ENCODE measurements at places on chromosomes 4 and X.

GRCh38 chr4:155489271-155489670 lies 112.5 kb upstream of the MAP9 start:
- no peak for DNase-seq

DNA sequence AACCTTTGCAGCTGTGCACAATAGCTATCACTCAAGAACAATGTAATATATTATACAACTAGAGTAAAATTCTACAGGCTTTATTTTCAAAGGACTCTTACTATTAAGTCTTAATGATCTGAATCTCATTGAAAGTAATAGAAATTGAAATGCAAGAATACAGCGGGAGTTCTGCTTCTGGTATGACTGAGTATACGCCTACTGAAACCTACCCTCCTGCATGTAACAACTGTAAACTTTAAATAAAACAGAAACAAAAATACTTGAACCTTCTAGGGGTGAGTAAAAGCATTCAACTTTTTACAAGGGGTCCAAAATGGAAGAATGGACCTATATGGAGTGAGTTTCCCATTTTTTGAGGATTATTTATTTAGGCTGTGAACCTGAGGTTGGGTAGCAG lies 13.5 kb downstream of the DCHS2 start:
- no peak for DNase-seq

GRCh38 chrX:116841290-116841689 lies 378.5 kb upstream of the CT83 start:
- DNase-seq, result no peak

GRCh38 chrX:103442536-103442901 lies 66.2 kb downstream of the BEX3 start:
- DNase-seq, result no peak

- no peak for DNase-seq
These were observed 6.6 kb downstream of the MSL3 start for GRCh38 chrX:11764602-11765067.

DNA sequence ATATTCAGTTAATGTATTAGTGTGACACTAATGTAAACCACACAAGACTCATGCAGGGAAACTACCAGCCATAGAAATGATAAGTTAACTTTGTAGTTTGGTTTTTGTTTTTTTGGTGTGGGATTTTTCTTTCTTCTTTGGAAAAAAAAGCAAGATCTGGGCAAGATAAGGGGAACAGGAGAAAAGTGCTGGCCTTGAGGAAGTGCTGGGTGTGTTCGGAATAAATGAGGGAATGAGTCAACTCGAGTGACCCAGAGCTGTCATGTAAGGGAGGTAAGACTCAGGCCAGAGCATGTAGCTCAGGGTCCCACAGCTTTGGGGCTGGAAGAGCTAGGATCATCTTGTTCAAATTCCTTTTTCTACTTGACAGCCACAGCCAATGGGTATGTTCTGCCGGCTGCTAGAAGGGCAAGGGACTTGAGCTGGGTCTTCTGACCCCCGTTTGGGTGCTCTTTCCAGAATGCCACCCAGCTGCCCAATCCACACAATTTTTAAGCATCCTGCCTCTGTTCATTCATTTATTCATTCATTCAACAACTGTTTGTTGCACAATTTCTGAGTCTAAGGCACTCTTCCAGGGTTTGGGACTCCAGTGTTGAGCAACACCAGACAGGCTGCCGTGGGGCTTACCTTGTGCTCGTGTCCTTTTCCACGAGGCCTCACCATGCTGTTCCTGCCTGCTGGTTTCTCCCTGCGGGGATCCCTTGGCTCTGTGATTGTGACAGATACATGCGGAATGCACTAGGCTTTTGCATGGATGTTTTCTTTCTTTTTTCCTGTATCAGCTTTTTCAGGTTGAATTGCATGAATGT lies 54.5 kb downstream of the CLDN34 start:
- DNase-seq, result no peak

DNA sequence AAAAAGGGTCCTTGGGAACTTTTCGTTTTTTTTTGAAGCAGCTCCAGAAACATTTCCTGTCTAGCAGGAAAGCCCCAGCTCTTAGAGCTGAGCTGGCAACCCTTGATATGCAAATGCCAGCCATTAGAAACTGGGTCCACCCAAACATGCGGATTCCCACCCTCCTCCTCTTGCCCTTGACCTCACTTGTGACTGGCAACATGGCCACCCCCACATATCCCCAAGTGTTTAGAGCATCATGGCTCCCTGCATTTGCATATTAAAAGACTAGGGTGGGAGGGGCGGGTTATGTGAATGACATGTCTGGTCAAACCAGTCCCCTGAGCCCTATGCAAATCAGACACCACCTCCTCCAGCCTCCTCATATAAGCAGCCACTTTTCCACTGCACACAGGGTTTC lies 671.1 kb downstream of the FAT4 start:
- DNase-seq, result no peak

DNA sequence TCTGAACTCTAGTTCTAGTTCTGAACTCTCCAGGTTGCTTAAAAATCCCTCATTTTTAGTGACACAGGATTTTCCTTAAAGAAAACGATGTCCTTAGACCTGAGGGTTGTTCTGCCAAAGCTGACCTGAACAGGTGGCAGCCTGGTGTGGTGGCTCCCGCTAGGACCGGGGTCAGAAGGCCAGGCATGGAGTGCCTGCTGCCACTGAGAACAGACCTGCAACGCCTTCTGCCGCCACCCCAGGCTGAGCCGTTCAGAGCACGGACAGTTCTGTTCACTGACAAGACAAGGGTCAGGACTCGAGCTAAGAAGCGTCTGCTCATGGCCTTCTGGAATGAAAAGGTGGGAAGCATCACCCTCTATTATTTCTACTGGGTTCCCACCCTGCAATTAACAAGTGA lies 15.8 kb downstream of the DCTD start:
- no peak for DNase-seq

- DNase-seq, result no peak
These were observed 617 bp upstream of the GPR34 start for GRCh38 chrX:41688156-41688555.

- DNase-seq, result no peak
These were observed 59.0 kb upstream of the AFF2 start for GRCh38 chrX:148441387-148441786.

DNA sequence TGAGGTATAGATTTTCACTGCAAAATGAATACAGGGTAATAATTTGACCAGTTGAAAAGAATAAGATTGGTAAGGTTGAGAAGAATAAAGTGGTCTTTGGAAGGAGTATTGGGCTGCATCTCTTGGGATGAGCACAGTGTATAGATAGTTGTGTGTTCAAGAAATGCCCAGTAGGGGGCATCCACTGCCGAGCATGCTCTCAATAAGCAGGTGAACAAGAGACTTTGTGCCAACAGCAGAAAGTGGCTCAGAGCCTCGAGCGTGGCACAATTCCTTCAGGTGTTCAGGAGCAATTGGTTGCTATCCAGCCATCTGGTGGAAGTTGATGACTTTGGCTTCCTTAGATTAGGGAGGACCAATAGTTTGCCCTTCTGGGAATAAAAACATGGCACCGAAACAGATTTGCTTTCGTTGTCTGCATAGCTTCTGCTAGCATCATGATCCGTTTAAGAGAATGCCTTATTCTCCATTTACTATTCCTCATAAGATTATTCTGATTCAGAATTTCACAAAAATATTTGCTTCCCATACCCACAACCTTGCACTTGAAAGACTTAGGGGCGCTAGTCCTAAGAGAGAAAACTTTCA lies 258.1 kb upstream of the NEIL3 start:
- peak; percentile 29 for DNase-seq

DNA sequence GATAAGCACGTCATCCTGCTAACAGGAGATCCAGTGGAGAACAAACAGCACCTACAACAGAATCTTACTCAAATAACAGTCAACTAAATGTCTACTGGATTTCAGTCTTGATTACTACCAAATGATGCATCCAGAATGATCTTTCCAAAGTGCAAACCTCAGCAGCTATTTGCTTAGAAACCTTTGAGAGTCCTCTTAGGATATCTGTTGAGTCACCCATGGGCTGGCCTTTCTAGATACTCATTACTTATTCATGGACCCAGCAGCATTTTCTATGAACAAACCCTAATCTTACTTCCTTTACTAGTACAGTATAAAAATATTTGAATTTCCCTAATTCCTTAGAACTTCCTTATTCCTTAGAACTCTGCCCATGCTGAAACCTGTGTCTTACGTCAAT lies 118.5 kb upstream of the PABPC4L start:
- DNase-seq, result no peak

- DNase-seq, result no peak
These were observed 69.2 kb upstream of the ZCCHC13 start for GRCh38 chrX:74234818-74235217.

DNA sequence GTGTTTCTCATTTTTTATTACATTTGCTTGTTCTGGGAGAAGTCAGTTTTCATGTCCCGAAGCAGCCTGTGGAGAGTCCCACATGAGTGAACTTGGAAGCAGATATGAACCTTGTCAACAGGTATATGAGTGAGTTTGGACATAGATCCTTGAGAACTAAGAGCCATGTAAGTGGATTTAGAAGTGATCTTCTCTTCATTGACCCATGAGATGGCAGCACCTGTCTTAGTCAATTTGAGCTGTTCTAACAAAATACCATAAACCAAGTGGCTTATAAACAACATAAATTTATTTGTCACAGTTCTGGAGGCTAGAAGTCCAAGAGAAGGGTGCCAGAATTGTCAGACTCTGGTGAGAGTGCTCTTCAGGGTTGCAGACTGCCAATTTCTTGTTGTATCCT lies 1043.8 kb downstream of the ADGRL3 start:
- DNase-seq, result no peak

- DNase-seq, result no peak
These were observed 18.0 kb upstream of the FAM47E start for GRCh38 chr4:76233529-76233928.

GRCh38 chr4:77893451-77893850 lies 30.8 kb downstream of the MRPL1 start:
- DNase-seq, result no peak

All from ACHN (cell line).